Thymus (tissue), 14 donors: ENCODE measurements at places on chromosomes 12 and 14.

GRCh38 chr12:9619411-9620179, 11.9 kb upstream of the KLRB1 start:
- H3K4me1 ChIP-seq, result peaks cover 7% of the 10 kb centered on the region
- H3K36me3 ChIP-seq, result no peaks in the 10 kb centered on the region
- no peak for DNase-seq
- no peak overlapping the region for H3K27ac ChIP-seq
- H3K27me3 ChIP-seq, result no peaks in the 10 kb centered on the region
- no peak overlapping the region for H3K4me3 ChIP-seq

DNA sequence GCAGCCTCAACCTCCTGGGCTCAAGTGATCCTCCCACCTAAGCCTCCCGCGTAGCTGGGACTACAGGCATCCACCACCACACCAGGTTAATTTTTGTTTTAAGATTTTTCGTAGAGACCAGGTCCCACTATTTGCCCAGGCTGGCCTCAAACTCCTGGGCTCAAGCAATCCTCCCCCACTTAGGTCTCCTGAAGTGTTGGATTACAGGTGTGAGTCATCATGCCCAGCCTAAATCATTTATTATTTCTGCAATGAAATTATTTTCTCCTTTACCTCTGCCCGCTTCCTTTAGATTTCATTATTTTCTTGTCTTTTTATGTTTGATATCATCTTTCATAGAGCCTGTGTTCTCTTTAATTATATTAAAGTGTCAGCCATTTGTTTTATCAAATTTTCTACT, 165.2 kb upstream of the OTX2 start:
- no peak for DNase-seq
- H3K36me3 ChIP-seq, result no peaks in the 10 kb centered on the region
- no peaks in the 10 kb centered on the region for H3K27me3 ChIP-seq
- H3K4me3 ChIP-seq, result no peak overlapping the region
- no peak overlapping the region for H3K27ac ChIP-seq
- H3K4me1 ChIP-seq, result no peaks in the 10 kb centered on the region

- H3K27ac ChIP-seq, result no peak overlapping the region
- DNase-seq, result peak; percentile 32
- no peaks in the 10 kb centered on the region for H3K27me3 ChIP-seq
- H3K36me3 ChIP-seq, result peaks cover 5% of the 10 kb centered on the region
- no peak overlapping the region for H3K4me3 ChIP-seq
- peaks cover 1% of the 10 kb centered on the region for H3K4me1 ChIP-seq
Measured at GRCh38 chr12:42332301-42333285, 6.6 kb downstream of the PPHLN1 start.

- DNase-seq, result no peak
- H3K36me3 ChIP-seq, result no peaks in the 10 kb centered on the region
- H3K27me3 ChIP-seq, result no peaks in the 10 kb centered on the region
- H3K4me1 ChIP-seq, result no peaks in the 10 kb centered on the region
- no peak overlapping the region for H3K4me3 ChIP-seq
- H3K27ac ChIP-seq, result no peak overlapping the region
Measured at GRCh38 chr12:24480766-24481449, 468.0 kb downstream of the BCAT1 start.

GRCh38 chr14:31881531-31882310, 195.4 kb upstream of the ARHGAP5 start:
- H3K4me1 ChIP-seq, result no peaks in the 10 kb centered on the region
- no peaks in the 10 kb centered on the region for H3K27me3 ChIP-seq

- no peak overlapping the region for H3K4me3 ChIP-seq
- H3K36me3 ChIP-seq, result no peaks in the 10 kb centered on the region
- DNase-seq, result no peak
Measured at GRCh38 chr12:66003951-66004350, 126.6 kb downstream of the LLPH start.

GRCh38 chr12:56197921-56198635, 8.8 kb upstream of the SMARCC2 start:
- no peaks in the 10 kb centered on the region for H3K4me1 ChIP-seq
- no peak overlapping the region for H3K27ac ChIP-seq
- no peak overlapping the region for H3K4me3 ChIP-seq
- H3K36me3 ChIP-seq, result peaks cover 5% of the 10 kb centered on the region

- no peak overlapping the region for H3K27ac ChIP-seq
- peak; percentile 8 for DNase-seq
- H3K4me3 ChIP-seq, result no peak overlapping the region
Measured at GRCh38 chr12:100539202-100539601, 34.3 kb upstream of the GAS2L3 start.

DNA sequence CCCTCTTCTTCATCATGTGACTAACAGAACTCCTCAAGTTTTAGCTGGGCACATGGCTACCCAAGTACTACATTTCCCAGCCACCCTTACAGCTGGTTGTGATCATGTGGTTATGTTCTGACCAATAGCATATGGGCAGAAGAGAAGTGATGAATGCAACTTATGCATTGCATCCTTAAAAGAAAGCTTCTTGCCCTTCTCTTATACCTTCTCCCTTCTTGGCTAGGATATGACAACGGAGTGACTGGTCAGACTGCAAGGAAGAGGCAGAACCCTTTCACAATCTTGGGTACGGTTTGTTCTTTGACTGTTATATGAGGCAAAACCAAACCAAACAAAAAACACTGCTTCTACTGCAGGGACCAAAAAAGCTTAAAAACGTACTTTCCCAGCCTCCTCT, 66.5 kb upstream of the MAX start:
- H3K36me3 ChIP-seq, result no peaks in the 10 kb centered on the region
- no peaks in the 10 kb centered on the region for H3K27me3 ChIP-seq
- H3K27ac ChIP-seq, result no peak overlapping the region
- no peak overlapping the region for H3K4me3 ChIP-seq
- H3K4me1 ChIP-seq, result no peaks in the 10 kb centered on the region
- DNase-seq, result no peak

GRCh38 chr14:28774764-28775735, 8.5 kb downstream of the FOXG1 start:
- peak overlapping the region; percentile 2 for H3K4me3 ChIP-seq
- H3K36me3 ChIP-seq, result no peaks in the 10 kb centered on the region
- H3K4me1 ChIP-seq, result no peaks in the 10 kb centered on the region
- peaks cover 59% of the 10 kb centered on the region for H3K27me3 ChIP-seq
- H3K27ac ChIP-seq, result peak overlapping the region; percentile 36
- DNase-seq, result no peak

GRCh38 chr12:6981152-6982052, 10.7 kb downstream of the EMG1 start:
- DNase-seq, result no peak
- no peak overlapping the region for H3K27ac ChIP-seq
- peaks cover 64% of the 10 kb centered on the region for H3K36me3 ChIP-seq
- H3K4me1 ChIP-seq, result no peaks in the 10 kb centered on the region

DNA sequence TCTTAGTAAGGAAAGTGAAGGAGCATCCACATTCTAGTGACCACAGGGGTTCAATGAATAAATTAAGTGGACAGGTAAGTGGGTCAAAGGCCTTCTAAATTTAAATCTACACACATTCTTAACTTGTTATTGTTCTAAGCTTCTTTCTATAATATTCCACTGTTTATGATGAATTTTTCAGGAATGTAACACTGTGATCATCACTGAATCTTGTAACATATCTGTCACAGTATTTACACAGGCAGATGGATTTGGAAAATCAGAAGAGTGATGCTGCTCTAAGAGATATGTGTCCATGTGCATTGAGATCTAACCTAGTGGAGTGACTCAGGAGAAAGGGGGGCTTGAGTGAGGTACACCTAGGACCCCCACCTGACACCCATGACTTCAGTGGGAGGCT, 115.4 kb upstream of the OVCH1 start:
- H3K27ac ChIP-seq, result no peak overlapping the region
- H3K27me3 ChIP-seq, result no peaks in the 10 kb centered on the region
- H3K4me3 ChIP-seq, result no peak overlapping the region
- no peak for DNase-seq
- H3K36me3 ChIP-seq, result no peaks in the 10 kb centered on the region
- H3K4me1 ChIP-seq, result peaks cover 3% of the 10 kb centered on the region

GRCh38 chr14:22427771-22428231, 161.2 kb downstream of the DAD1 start:
- no peak overlapping the region for H3K27ac ChIP-seq
- no peaks in the 10 kb centered on the region for H3K27me3 ChIP-seq
- no peak overlapping the region for H3K4me3 ChIP-seq
- H3K36me3 ChIP-seq, result no peaks in the 10 kb centered on the region
- peaks cover 20% of the 10 kb centered on the region for H3K4me1 ChIP-seq

DNA sequence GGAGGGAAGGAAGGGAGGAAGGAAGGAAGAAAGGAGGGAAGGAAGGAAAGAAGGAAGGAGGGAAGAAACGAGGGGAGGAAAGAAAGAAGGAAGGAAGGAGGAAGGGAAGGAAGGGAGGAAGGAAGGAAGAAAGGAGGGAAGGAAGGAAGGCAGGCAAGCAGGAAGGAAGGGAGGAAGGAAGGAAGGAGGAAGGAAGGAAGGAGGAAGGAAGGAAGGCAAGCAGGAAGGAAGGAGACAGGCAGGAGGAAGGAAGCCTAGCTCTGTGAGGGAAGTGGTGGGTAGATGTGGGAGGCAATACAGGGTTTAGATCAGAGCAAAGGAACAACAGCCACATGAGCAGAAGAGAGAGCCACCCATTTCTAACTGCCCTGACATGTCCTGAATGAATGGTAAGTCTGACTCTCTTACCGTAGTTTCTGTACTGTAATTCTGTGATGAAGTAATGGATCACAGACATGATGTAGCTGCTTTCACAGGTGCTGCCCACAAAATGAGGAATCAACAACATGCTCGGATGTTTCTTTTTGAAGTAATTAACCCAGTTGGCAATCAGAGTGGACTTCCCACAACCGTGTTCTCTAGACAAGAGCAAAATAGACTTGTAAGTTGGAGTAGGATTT, 24.4 kb upstream of the HSP90B1 start:
- H3K27me3 ChIP-seq, result no peaks in the 10 kb centered on the region
- no peak for DNase-seq
- H3K36me3 ChIP-seq, result no peaks in the 10 kb centered on the region
- H3K27ac ChIP-seq, result no peak overlapping the region
- H3K4me3 ChIP-seq, result no peak overlapping the region

GRCh38 chr14:93042968-93043940, 72.5 kb downstream of the ITPK1 start:
- no peak overlapping the region for H3K27ac ChIP-seq
- no peak overlapping the region for H3K4me3 ChIP-seq
- H3K4me1 ChIP-seq, result no peaks in the 10 kb centered on the region
- no peaks in the 10 kb centered on the region for H3K36me3 ChIP-seq

GRCh38 chr12:125533434-125534029, 468.3 kb downstream of the AACS start:
- no peak for DNase-seq
- no peaks in the 10 kb centered on the region for H3K4me1 ChIP-seq
- no peak overlapping the region for H3K4me3 ChIP-seq
- no peaks in the 10 kb centered on the region for H3K27me3 ChIP-seq
- no peak overlapping the region for H3K27ac ChIP-seq

DNA sequence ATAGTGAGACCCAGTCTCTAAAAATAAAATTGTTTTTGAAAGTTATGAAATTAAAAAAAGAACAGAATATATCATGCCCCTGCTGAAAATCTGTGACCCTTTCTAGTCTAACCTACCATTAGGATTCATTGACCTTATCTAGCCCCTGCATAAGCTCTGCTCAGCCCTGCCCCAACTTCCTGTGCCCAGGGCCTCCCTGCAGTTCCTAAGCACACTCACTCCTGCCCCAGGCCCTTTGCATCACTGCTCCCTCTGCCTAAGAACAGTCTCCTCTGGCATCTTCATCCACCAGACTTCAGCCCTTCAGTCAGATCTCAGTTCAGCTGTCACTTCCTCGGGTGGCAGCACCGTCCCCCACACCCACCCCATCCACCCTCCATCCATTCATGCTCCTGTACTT, 55.4 kb downstream of the SCARB1 start:
- no peaks in the 10 kb centered on the region for H3K27me3 ChIP-seq
- DNase-seq, result no peak
- peaks cover 8% of the 10 kb centered on the region for H3K36me3 ChIP-seq
- no peak overlapping the region for H3K27ac ChIP-seq
- H3K4me1 ChIP-seq, result peaks cover 4% of the 10 kb centered on the region

DNA sequence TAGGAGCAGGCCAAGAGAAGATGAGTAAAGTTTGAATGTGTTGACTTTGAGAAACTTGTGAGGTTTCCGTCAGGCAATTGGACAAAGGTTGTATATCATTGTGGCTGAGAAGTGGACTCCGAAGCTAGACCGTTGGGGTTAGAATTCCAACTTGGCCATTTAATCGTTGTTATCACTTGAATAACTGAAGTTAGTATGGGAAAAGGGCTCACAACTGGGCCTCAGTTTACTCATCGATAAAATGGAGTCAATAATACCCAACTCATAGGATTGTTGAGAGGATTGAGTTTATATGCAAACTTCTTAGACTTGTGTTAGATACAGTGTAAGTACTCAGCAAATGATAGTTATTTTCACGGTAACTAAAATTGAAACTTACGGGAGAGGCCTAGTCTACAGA, 846 bp downstream of the SLIRP start:
- no peak for DNase-seq
- H3K4me3 ChIP-seq, result peak overlapping the region; percentile 66
- H3K36me3 ChIP-seq, result peaks cover 21% of the 10 kb centered on the region
- peaks cover 12% of the 10 kb centered on the region for H3K4me1 ChIP-seq
- no peaks in the 10 kb centered on the region for H3K27me3 ChIP-seq

DNA sequence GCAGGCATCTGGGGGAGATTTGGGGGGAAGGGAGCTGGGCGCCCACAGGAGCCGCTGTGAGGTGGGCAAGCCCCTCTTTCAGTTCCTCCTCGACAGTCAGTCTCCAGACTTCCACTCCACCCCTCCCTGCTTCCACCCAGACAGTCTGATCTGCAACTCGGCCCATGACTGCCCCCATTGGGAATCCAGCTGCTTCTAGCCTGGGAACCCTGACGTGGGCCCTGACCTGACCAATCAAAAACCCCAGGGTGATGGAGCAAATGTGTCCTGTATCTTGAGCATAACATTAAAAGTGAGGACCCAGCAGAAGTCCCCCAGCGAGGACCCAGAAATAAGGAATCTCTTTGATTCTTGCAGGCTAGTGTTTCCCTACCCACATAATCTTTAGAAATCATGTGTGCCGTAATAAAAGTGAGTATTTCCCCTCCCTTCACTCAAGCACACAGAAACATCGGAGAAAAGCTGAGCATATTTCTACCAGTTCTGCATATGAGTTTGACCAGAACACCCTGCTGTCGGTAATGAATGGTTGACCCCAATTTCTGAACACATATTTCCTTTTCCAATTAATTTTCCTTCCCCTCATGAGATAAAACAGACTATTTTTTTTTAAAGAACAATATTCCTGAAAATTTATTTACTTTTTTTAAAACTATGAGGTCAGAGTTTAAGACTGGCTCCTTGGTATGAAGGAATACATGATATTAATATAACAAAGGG, 6.4 kb downstream of the SSH1 start:
- H3K27ac ChIP-seq, result no peak overlapping the region
- no peaks in the 10 kb centered on the region for H3K27me3 ChIP-seq
- H3K36me3 ChIP-seq, result peaks cover 8% of the 10 kb centered on the region
- H3K4me1 ChIP-seq, result peaks cover 6% of the 10 kb centered on the region

GRCh38 chr12:122538496-122538895, 11.4 kb downstream of the KNTC1 start:
- no peak overlapping the region for H3K4me3 ChIP-seq
- no peak overlapping the region for H3K27ac ChIP-seq
- DNase-seq, result no peak
- peaks cover 37% of the 10 kb centered on the region for H3K36me3 ChIP-seq
- no peaks in the 10 kb centered on the region for H3K4me1 ChIP-seq
- no peaks in the 10 kb centered on the region for H3K27me3 ChIP-seq
